ENCODE measurements at places on chromosomes 16 and 17.
A peak's percentile ranks its signal among the peaks of the same experiment; 100 is the strongest.

- DNase-seq: no peak
Measured at GRCh38 chr16:66295761-66296546, 70.5 kb upstream of the CDH5 start.

DNA sequence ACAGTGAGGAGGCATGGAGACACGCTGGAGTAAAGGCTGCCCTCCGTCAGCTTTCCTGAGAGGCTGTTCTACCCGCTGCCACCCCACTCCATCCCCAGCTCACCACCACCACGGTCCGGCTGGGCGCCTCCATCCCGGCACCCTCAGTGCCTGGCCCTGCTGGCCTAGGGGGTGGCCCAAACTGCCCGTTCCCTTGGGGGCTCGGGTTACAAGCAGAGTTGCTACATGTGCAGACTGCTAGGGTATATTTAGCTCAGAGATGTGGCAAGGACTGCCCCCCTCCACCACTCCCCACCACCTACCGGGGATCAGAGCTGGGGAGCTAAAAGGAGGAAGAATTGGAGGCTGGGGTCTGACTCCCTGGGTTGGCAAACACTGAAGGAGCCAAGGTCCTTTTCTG is 4.1 kb downstream of the CACNB1 start:
- no peak for DNase-seq

DNA sequence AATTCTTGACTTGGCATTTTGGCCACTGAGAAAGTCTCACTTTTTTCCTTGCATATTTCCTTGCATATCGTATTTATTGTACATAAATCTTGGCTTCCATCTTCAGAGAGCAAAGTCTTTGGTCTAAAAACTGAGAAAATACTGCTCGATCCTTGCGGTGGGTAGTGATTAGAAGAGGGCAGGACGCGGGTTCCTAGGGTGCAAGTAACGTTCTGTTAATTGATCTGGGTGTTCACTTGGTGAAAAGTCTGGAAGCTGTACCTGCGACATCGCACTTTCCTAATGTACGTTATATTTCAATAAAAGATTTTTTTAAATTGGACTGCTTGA is 758 bp upstream of the UBALD2 start:
- no peak for DNase-seq

DNA sequence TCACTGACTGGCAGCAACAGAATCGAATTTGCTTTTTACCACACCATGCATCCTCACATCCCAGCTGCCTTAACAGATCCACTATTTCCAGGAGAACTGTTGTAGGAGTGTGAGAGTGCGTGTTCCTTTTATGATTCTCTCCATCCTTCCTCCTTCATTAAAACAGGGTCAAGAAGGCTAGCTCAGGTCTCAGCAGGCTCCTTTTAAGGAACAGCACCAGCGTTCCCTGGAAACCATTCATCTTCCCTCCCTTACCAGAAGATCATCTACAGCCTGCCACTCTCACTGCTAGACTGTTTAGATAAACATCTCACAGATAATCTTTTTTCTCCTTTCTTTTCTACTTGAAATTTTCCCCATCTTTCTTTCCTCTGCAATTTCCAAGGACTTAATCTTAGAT is 1531.9 kb upstream of the CDH8 start:
- DNase-seq: no peak

- DNase-seq: no peak
Measured at GRCh38 chr17:27336184-27336583, 42.3 kb downstream of the WSB1 start.

GRCh38 chr16:2426941-2427361 is 2.3 kb upstream of the CCNF start:
- DNase-seq: no peak

- no peak for DNase-seq
Measured at GRCh38 chr16:89307421-89307805, 89.9 kb downstream of the ZNF778 start.

DNA sequence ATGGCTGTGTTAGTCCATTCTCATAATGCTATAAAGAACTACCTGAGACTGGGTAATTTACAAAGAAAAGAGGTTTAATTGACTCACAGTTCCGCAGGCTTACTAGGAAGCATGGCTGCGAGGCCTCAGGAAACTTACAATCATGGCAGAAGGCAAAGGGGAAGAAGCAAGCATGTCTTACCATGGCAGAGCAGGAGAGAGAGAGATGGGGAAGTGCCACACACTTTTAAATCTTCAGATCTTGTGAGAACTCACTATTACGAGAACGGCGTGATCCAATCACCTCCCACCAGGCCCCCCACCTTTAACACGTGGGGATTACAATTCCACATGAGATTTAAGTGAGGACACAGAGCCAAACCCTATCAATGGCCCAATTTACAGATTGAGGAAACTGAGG is 96.5 kb downstream of the SDK2 start:
- no peak for DNase-seq

DNA sequence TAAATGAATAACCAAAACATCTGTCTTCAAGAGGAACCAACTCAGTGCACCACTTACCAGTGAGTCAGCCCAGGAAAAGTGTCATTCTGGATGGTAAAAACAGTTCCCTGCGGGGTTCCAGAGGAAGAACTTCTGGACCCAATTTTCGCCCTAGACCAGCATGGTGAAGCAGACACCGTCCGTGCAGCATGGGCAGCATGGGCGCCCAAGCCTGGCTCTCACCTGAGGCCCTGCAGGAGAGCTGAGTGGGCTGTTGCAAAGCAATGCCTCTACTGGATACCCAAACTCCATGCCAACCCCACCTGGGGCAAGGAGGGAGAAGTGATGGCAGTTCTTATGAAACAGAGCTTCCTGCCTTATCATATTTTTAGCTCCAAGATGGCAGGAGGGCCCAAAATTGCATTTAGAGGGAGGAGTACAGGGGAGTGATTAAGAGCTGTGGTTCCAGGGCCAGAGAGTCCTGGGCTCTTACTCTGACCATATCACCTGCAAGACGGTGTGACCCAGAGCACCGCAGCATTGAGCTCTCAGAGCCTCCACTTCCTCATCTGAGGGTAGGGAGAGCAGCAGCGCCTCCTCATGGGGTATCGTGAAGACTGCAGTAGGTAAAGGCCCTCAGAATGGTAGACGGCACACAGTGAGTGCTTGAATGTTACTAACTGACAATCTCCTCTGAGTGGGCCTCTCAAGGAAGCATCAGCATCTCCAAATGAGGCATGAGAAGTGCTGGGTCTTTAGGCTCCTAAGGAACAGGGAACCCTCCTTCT is 16.6 kb upstream of the INPP5K start:
- peak; percentile 51 for DNase-seq

DNA sequence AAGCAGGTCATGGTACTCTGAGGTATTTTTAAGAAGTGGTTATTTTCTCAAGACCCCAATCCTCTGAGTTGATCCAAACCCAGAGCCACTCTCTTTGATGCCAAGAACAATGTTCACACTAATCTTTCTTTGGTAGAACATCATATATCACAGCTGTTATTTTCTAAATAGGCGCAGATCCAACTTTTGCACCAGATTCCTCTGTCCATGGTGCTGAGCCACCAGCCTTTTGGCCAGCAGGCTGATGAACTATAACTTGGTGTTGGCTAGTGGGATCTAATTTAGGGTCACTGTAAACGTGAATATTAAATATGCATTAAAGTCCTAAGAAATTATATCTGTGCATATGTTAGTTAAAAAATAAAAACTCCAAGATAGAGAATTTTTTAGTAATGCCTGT is 7.0 kb upstream of the ZKSCAN2 start:
- DNase-seq: no peak

- DNase-seq: no peak
Measured at GRCh38 chr17:5364696-5365095, 54.8 kb downstream of the NUP88 start.

- DNase-seq: peak; percentile 31
Measured at GRCh38 chr17:76419576-76420260, 33.2 kb downstream of the UBE2O start.

GRCh38 chr17:48586355-48587258 is 3.4 kb downstream of the HOXB3 start:
- DNase-seq: no peak

GRCh38 chr17:80781807-80782277 is 209.8 kb upstream of the CHMP6 start:
- DNase-seq: no peak

DNA sequence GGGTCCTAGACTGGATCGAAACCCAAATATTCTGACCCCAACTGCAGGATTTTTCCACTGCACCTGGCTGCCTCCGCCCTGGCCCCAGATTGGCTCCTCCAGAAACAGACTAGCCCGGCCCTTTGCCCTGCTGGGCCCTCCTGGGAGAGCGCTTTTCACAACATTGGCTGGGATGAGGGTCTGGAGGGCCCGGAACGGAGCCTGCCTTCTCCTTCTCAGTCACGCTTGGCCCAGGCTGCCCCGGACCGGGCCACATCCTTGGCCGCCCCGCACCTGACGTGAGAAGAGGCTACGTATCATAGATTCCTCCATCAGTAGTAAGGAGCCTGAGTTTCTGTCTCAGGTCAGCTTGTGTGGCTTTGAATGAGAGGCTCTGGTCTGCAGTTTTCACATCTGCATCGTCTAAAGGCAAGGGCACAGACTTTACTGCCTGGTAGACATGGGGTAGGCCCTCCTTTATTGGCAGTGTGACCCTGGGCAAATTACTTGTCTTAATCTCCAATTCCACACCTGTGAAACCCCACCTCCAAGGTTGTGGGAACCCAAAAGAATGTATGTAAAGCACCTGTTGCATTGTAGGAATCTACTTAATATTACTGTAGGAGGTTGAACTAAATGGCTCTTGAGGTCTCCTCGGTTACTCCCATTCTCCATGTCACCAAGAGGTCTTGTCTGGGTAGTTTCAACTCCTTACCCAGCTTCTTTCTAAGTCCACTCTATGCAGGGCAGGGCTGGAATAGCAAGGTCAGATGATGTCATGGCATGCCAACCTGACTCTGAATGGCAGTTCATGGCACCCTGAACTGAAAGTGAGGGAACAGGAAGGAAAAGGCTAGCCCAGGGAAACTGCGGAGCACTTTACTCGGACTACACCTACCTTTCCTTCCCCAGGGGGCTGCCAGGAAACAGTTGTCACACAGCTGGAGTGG is 661 bp downstream of the LRRC3C start:
- no peak for DNase-seq

DNA sequence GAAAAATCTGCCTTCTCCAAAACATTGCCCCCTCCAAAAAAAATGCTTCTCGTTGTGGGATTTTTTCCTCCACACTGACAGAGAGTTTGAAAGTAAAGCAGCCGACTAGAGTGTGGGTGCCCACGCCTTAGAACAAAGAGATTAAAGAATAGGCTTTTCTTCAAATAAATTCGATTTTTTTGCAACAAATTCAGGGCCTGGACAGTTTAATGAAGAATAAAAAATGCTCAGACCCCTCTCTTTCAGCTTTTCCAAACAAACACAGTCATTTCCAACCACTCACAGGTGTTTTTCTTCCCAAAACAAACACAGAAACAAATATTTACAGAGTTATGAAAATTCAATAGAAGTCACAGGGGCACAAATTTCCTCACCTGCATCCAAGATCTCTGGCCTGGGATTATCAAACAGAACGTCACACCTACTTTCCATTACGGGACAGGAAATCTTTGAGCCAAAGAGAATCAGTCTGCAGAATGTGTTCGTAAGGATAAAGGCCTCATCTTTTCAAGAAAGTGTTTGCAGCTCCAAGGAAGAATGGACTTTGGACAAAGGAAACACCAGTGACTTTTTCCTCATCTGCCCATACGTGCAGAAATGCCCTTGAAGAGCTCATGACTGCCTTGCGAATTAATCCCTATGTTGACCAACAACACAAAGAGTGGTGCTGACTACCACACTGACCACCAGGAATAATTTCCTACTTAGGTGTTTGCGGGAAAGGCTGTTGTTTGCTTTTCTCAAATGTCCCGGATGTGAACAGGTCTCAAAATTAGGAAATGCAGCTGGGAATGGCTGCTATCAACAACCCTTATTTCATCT is 31.3 kb upstream of the TOX3 start:
- DNase-seq: no peak

DNA sequence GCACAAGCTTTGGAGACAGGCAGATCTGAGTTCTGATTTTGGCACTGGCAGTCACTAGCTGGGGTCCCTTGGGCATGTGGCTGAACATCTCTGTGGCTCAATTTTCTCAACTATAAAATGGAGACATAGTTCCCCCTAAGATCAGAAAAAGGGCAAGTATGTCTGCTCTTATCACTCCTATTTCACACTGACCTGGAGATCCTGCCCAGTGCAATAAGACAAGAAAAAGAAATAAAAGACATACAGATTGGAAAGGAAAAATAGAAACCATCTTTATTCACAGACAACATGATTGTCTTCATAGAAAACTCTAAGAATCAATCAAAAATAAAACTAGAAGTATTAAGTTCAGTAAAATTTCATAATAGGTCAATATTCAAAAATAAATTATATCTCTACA is 56.0 kb upstream of the LHX1 start:
- DNase-seq: no peak

- DNase-seq: no peak
Measured at GRCh38 chr17:56451629-56452028, 141.9 kb upstream of the NOG start.

DNA sequence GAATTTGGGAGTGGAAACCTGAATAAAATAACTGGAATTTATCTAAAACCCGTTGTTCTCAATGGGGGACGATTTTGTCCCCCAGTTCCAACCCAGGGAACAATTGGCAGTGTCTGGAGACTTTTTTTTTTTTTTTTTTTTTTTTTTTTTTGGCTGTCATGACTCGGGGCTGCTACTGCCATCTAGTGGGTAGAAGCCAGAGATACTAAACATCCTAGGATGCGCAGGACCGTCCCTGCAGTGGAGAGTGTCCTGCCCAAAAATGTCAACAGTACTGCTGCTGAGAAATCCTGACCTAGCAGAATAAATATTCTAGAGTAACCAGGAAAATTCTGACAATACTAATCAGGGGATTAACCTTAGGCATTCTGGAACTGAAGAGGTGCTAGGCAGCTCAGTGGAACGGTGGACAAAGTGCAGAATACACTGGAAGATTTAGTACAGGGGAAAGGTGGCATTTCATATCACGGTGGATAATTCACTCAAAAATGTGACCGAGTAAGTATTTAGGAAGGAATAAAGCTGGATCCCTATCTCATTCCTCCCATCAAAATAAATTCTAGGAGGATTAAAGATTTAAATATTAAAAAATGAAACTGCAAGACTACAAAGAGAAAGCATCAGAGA is 107.6 kb downstream of the SPECC1 start:
- DNase-seq: peak; percentile 75

- DNase-seq: no peak
Measured at GRCh38 chr16:80996688-80997138, 10.0 kb downstream of the CMC2 start.

DNA sequence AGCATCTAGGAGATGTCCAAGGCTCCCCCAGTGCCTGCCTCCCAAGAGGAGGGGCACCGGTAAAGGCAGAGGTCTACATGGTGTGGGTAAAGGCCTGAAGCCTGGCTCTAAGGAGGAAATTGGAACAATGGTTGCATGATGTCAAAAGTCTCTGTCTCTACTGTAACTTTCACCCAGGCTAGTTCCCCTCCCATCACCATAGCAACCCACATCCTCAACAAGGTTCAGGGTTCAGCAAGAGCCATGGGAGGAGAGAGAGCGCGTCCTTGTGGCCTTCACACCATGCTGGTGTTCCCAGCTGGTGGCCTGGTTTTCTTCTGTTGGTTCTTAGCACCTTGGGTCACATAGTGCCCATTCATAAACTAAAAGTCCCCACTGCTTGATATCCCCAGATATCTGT is 196.7 kb upstream of the CDH5 start:
- DNase-seq: no peak
